ENCODE measurements at places on chromosomes 7 and 10.
A peak's percentile ranks its signal among the peaks of the same experiment; 100 is the strongest.

GRCh38 chr10:184911-185310 lies 49.7 kb downstream of the ZMYND11 start:
- no peak for DNase-seq

DNA sequence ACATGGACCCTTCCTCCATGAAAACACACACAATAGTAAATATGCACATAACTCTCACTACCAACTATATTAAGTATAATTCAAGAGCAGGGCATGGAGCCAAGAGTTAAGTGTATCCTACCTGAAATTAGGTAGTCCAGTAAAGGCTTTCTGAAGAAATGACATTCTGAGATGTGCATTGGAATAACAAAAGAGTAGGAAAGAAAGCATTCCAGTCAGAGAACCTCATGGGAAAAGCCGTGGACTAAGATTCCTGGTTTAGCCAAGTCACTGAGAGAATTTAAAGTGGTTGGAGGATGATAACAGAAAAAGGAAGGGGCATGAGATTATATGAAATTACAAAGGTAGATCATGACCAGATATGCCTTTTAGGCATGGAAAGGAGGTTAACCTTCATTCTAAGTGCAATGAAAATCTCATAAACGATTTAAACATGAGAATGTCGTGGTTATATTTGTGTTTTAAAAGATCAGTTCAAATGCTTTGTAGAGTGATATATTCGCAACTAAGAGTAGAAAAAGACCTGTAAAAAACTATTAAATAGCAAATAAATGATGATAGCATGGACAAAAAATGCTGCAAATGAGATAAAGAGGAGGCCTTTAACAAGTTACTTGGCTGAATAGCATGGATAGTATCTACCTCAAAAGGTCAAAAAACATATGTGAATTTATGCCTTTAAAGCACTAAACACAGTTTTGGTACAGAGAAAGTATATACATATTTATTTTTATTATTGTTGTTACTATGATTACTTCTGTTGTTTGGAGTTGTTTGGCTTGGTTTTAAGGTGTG lies 767.4 kb upstream of the GHITM start:
- DNase-seq: no peak

GRCh38 chr10:3509355-3509754 lies 275.7 kb downstream of the KLF6 start:
- DNase-seq: no peak

GRCh38 chr7:35418716-35419390 lies 165.0 kb upstream of the TBX20 start:
- DNase-seq: no peak

- no peak for DNase-seq
Observed at GRCh38 chr10:12803776-12804175, 197.7 kb downstream of the CCDC3 start.

DNA sequence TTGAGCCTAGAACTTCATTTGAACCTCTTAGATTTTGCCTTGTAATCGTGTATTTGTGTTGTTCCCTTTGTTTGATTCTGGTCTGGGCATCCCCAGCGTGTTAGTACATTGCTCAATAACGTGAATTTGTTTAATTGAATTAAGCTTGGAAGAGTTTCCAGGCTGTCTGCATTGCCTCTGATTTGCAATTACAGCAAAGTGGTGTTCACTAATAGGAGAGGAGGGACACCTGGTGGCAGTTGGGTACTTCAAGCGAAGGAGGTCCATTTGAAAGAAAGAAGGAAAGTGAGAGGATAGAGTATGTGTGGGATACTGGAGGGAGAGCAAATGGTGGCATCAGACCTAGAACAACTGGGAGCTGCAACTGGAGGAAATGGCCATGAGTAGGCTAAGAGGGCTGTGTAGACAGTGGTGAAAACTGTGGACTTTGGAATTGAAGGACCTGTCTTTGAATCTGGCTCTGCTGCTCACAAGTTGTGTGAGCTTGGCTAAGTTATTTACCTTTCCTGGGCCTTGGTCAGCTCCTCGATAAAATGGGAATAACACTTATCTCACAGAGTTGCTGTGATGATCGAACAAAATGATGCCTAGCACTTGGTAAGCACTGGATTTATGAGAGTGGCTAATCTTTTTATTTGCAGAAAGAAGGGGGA lies 15.1 kb downstream of the LSMEM1 start:
- no peak for DNase-seq

DNA sequence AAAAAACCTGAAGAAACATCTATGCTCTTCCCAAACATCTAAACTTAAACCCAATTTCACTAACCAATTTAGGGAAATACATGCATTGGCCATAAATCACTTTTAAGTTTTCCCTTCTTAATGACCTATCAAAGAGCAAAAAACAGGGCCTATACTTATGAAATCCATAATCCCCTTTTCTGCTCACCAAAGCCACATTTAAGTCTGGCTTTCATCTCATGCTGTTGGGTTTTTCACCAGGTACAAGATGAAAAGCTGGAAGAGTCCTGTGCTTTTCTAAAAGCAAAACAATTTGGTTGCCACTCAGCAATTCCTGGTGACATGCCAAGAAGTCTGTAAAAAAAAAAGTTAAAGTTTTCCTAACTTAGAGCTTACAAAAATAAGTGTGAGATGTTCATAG lies 92.6 kb downstream of the HPSE2 start:
- DNase-seq: no peak

DNA sequence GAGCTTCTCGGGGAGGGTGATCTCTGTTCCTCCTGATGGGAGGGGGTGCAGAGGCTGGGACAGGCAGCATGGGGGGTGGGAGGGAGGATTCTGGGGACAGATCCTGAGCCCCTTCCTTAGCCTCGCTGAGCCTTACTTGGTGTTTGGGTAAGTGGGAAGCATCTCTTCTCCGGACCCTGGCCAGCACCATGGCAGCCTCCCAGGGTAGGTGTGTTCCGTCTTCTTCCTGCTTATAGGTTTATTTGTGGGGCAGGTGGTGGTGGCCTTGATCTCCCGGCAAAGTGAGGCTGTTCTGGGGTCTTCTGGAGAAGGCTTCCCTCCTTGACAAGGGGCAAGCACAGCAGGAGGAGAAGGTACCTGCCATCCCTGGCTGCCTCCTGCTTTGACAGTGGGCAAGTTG lies 226.9 kb downstream of the GLRX3 start:
- no peak for DNase-seq

GRCh38 chr10:43411536-43411935 lies 2.5 kb upstream of the HNRNPF start:
- DNase-seq: no peak

DNA sequence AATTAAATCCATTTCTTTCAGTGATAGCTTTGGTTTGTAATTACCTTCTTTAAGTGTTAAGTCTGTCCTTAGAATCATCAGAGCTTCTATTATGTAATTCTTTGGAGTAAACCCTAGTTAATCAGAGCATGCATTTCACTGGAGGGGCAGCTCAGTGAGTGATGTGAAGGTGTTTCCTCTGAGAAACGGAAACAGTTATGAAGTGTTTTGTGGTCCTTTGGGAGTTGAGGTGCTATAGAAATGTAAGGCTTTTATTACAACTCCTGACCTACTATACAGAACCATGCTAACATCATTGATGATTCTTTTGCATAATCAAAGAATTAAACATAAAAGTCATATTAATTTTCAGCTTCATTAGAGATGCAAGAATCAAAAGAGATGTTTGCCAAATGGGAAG lies 141.5 kb downstream of the EXOC4 start:
- DNase-seq: no peak

GRCh38 chr7:151390598-151391357 lies 19.1 kb downstream of the WDR86 start:
- no peak for DNase-seq

- DNase-seq: no peak
Observed at GRCh38 chr7:127525866-127526480, 59.4 kb downstream of the GCC1 start.

DNA sequence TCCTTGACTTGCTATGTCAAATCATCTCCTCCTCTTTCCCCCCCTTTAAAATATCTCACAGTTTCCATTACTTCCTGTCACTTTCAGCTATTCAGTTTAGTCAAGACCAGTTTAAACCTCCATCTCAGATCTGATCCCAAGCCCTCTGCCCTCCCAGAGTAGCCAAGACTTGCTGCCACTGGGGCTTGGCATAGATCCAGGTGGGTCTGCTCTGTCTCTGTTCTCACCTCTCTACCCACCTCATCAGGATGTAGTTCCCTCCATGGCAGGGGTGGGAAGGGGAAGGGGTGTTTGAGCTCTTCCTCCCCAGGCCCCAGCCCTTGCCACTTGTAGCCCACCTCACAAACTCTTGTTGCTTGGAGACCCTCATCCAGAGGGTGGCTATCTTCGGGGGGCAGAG lies 22.0 kb downstream of the PPP1R3C start:
- no peak for DNase-seq

DNA sequence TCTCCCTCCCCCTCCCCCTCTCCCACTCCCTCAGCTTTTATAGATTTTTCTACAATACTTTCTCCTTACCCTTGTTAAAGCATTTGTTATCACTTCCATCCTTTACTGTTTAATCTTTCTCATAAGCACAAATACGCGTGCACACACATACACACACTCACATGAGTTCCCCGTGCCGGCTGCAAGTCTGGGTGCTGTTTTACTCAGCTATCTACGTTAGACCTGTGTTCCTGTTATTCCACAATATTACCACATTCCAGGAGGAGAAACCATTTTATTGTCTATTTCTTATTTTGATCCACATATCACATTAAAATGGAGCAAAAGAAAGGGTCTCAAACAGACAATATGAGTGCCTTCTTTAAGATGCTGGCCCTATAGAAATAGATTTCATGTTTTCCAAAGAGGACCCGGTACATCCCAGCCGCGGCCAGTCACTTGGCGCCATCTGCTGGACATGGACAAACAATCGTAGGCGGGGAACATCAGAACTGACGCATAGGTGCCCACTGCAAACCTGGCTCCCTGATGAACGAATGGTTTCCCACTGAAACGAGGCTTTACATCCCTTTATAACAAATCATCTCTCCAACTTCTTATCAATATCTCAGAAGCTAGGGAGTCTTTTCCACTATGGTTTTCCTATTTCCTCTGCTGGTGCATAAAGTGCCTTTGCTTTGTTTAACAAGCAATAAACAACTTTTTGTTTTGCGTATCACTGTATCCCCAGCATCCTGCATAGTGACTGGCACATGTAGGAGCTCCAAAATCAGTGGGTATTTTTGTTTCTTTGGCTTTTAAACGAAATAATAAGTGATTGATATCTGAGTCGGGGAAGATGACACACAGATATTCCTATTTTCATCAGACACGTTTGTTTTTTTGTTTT lies 25.2 kb upstream of the OPTN start:
- DNase-seq: peak; percentile 4

DNA sequence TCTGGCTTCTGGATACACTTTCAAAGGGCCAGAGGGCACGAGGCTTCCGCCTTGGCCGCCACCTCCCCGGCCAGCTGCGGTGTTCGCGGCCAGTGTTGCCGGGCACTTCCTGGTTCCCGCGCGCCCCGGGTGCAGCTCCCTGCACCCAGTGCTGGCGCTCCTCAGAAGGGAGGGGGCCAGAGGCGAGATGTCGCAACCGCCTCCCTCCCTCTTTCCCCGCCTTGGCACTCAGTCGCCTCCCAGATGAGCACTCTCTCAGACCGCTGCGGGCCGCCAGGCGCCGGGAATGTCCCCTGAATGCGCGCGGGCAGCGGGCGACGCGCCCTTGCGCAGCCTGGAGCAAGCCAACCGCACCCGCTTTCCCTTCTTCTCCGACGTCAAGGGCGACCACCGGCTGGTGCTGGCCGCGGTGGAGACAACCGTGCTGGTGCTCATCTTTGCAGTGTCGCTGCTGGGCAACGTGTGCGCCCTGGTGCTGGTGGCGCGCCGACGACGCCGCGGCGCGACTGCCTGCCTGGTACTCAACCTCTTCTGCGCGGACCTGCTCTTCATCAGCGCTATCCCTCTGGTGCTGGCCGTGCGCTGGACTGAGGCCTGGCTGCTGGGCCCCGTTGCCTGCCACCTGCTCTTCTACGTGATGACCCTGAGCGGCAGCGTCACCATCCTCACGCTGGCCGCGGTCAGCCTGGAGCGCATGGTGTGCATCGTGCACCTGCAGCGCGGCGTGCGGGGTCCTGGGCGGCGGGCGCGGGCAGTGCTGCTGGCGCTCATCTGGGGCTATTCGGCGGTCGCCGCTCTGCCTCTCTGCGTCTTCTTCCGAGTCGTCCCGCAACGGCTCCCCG lies at the start of gene FFAR4:
TSS of gene FFAR4 (plus strand) at position 231 of the 842 bp plus-strand sequence. CDS start at position 287, 56 bp downstream.
- DNase-seq: no peak

GRCh38 chr10:52424341-52424740 lies 110.3 kb downstream of the DKK1 start:
- DNase-seq: no peak

DNA sequence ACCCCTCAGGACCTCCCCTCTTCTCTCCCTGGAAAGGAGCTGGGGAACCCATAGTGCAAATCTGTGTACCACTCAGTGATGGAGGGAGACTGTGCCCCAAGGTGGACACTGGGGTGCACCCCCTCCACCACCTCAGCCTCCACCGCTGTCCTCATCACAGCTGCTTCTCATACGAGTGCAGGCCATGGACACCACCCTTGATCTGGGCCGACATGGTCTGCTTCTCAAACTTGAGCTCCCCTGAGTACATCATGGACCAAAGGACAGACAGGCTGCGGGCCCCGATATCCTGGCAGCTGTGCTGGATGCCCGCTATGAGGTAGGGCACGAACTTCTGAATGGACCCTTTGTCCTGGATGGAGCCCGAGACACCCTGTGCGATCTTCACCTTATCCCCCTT lies 142.6 kb upstream of the KCNMA1 start:
- no peak for DNase-seq

DNA sequence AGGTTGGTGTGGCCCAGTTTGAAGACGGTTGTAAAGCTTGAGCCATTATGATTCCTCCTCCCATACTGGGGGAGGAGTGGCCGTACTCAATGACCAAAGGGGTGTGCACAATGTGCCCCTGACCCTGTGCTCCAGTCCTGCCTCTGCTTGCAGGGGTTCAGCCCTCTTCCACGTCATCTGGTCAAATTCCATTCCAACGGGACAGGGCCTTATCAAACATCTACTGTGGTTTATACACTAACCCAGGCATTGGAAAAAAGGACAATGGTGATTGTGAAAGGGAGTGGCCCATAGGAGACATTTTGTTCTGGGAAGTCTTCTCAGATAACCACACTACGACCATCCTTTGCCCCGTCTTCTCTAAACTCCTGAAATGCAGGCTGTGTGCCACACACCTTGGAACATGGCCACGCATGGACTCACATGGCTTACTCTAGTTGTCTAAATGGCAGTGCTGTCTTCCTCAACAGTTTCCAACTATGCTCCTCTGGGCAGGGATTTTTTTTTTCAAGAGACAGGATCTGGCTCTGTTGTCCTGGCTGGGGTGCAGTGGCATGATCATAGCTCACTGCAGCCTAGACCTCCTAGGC lies 103.0 kb downstream of the JCAD start:
- DNase-seq: no peak

DNA sequence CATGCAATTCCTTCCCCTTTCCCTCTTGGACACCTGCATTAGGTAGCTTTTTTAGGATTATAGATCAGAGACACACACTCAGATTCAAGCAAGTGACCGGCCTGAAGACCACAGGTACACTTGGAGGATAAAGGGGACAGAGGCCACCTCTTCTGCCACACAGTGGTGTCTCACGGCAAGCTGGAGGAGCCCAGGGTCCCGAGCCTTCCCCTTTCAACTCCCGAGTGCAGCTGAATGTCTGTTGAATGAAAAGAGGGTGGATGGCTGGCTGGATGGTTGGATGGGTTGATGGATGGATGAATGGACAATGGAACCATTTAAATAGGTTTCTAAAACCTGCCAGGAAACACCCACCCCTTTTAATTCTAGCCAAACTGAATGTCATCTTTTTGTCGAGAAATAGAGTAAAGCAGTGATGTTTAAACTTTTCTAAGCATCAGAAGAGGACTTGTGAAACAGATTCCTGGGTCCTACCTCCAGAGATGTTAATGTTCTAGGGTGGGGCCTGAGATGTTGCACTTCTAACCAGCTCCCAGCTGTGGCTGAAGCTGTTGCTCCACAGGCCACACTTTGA lies 49.2 kb upstream of the ZMIZ1 start:
- DNase-seq: no peak

Measured in stimulated activated CD8-positive, alpha-beta memory T cell treated with anti-CD3 and anti-CD28 coated beads, Interleukin-7, amount 100 ng/mL, for 1 hour (primary cell).